Coronary artery (tissue), 2 donors: ENCODE measurements at places on chromosomes 16 and 17.

GRCh38 chr17:74156878-74157277, 46.6 kb upstream of the RPL38 start:
- no peak for DNase-seq

DNA sequence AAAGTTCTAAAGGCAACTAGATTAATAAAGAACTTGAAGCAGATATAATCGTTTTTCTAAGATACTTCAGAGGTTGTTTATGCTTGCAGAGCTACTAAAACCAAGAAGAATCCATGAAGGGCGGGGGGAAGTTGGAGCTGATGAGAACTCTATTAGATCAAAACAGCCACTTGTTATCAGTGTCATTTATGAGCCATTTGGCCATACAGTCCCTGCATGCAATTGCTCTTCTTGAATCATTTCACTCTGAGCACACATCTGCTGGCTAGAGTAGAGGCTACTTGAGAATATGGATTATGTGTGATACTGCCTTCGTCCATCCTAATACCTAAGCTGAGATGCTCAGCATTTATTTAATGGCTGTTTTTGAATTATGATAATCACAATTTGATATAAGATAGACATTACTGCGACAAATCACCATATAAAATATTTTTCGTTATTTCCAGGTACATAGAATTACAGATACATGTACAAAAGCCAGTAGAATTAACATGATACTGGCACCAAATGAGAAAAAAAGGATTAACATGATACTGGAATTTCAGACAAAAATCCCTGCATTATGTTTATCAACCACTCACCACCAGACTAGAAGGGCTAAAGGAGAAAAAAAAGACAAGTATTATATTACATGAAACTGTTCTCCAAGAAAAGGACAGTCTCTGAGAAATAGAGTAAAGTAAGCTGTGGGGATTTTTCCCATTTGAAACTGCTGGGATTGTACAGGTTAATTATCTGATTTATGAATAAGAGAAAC, 64.5 kb downstream of the TEX2 start:
- no peak for DNase-seq

- DNase-seq: no peak
These were observed at the start of gene SLC16A3 for GRCh38 chr17:82228842-82229697. SLC16A3 (plus strand) TSS chr17:82229042; CDS start chr17:82236009, 6,967 bp downstream.

- no peak for DNase-seq
These were observed 54.3 kb downstream of the N4BP1 start for GRCh38 chr16:48555597-48556242.

GRCh38 chr17:58215685-58216084, 3.4 kb downstream of the MKS1 start:
- no peak for DNase-seq

GRCh38 chr17:50871898-50872297, 5.7 kb upstream of the TOB1 start:
- peak; percentile 41 for DNase-seq

DNA sequence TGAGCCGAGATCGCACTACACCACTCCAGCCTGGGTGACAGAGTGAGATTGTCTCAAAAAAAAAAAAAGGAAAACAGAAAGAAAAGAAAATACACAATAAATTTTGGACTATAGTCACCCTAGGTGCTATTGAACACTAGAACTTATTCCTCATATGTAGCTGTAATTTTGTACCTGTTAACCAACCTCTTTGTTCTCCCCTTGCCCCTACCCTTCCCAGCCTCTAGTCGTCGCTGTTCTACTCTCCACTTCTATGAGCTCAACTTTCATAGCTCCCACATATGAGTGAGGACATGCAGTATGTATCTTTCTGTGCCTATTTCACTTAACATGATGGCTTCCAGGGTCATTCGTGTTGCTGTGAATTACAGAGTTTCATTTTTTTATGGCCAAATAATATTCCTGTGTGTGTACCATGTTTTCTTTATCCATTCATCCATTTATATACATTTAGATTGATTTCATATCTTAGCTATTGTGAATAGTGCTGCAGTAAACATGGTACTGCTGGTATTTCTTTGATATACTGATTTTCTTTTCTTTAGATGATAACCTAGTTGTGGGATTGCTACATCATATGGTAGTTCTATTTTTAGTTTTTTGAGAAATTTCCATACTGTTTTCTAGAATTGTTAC, 28.3 kb downstream of the VPS35L start:
- DNase-seq: no peak

DNA sequence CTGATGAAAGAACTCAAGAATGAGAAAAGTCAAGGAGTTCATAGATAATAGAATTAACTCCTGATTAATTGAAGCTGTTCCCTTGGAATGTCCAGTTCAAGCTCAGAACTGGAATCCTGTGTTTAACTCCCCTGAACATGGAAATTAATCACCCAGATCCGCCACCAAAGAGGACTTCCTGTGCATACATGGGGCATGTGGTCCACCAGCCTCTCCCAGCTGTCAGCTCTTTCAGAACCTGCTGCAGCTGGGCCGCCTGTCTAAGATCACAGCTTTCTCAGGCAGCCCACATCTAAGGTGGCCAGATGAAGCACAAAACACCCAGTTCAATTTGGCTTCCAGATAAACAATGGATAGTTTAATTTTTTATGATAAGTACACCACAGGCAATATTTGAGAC, 203.7 kb upstream of the COX10 start:
- DNase-seq: no peak

- peak; percentile 57 for DNase-seq
These were observed 20.3 kb downstream of the RAB11FIP4 start for GRCh38 chr17:31411707-31412285.

DNA sequence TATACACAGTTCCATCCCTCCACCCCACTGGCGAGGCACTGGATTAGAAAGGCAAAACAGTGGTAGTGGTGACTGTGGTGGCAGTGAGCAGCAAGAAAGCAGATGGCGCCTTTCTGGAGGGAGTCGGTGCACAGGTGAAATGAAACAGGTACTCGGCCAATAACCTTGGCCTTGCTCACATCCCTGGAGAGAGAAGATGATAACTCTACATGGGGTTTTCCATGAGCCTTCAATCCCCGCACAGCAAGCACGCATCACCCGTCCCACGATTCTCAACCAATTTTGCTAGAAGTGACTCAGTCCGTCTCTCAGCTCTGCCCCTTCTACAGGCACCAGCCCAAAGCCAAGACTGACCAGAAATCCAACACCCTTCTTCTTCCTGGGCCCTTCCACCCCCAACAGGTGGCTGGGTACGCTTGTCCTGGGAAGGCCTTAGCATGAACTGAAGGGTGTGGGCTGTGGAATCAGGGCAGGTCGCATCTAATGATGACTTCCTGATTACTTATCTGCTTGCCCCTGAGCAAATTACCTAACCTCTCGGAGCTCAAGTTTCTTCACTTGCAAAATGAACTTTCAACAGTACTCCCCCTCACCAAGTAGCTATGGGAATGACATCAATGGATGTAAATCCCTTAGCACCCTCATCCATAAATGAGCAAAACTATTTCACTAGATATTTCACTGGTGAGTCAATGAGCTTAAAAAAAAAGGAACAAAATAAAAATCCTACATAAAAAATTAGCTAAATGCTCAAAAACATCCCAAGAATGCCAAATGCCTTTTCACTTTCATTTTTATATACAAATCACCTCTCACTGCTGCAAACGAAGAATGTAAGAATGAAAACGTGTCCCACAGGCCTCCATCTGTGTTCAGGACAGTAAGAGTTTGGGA, 18.0 kb downstream of the XPO6 start:
- no peak for DNase-seq

- DNase-seq: no peak
These were observed 794 bp downstream of the TMEM235 start for GRCh38 chr17:78231991-78232858.

DNA sequence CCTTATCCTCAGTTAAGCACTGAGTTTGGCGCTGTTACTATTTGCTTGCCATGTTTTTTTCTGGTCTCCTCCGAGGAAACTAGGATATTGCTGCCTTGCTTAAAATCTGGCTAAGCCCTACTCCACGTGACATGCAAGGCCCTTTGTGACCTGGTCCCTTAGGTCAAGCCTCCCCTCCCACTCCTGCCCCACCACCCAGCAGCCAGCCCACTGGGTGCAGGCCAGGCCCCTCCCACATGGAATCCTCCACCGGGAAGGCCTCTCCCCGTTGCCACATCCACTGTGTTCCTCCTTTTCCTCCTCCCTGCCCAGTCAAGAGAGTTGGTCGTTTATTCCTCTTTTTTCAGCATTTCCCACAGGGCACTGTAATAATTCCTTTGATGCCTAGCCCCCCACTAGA, 16.2 kb downstream of the PSMD3 start:
- DNase-seq: no peak

DNA sequence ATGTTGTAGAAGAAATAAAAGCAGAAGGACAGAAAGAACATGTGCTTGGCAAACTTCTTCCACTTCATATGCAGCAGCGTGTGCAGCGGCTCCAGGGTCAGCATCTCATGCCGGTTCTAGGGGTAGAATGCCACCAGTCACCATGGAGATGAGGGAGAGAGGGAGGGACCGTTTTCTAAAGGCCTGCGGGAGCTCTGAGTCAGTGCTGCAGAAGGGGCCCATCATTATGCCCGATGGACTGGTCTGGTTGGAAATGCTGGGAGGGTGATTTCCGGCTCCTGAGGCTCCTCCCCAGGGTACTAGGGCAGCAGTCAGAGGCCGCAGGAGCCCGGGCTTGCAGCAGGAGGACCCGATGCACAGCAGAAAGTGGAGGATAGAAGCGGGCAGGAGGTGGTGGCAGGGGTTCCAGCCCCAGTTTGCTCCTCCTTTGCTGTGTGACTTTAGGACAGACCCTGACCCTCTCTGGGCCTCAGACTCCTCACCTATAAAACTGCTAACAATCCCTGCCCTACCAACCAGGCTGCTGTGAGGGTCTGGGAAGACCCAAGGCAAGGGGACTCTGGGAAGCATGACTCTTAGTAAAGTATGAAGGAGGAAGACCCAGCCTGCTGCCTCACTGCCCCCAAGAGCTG, 28.6 kb downstream of the TRPV3 start:
- no peak for DNase-seq

DNA sequence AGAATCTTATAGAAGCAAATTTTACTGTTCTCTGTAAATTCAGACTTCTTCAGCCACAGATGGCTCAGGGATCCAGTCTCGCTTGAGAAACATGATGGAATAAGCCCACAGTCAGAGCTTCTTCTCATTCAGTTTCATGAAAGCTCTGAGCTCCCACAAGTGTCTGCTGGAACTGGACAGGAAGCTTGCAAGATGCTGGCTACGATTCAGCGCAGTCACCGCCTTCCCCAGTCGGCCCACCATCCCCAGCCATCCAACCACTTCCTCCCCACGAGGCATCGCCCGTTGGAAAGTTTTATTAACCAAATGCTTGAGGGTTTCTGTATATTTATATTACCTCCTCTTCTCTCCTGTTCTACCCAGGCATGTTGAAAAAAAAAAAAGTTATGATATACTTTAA, 171.7 kb downstream of the ZFHX3 start:
- DNase-seq: no peak

DNA sequence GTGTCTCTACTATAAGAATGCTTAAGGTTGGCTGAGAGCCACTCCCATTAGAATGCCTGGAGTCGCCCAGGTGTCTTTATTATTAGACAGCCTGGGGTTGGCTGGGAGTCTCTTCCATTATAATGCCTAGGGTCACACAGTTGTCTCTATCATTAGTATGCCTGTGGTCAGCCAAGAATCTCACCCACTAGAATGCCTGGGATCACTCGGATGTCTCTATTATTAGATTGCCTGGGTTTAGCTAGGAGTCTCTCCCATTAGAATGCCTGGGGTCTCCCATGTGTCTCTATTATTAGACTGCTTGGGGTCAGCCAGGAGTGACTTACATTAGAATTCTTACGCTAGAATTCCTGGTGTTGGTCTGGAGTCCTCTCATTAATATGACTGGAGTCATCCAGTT, 2255.3 kb downstream of the TP53TG3F start:
- no peak for DNase-seq

- DNase-seq: peak; percentile 91
These were observed 14.9 kb upstream of the CBFB start for GRCh38 chr16:67013823-67014633.

- no peak for DNase-seq
These were observed 22.8 kb downstream of the CRISPLD2 start for GRCh38 chr16:84842516-84843148.

- no peak for DNase-seq
These were observed 13.6 kb upstream of the BCAS3 start for GRCh38 chr17:60664022-60664421.

GRCh38 chr17:177155-177554, 4.3 kb downstream of the DOC2B start:
- no peak for DNase-seq

- DNase-seq: no peak
These were observed 254.7 kb downstream of the CDH13 start for GRCh38 chr16:82881516-82881915.

DNA sequence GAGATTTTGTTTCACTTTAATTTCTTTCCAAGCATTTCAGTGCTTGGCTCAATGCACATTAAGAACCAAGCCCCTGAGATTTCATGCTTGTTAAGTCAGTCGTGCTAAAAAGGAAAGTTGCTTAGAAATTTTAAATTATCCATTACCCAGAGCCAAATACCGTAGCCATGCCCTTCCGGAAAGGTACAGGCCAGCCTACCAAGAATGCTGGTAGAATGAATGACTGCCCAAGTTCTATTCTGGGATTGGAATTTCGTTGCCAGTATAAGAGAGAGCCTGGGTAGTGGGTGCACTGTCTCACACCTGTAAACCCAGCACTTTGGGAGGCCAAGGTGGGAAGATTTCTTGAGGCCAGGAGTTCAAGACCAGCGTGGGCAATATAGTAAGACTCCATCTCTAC, 194.0 kb downstream of the KATNIP start:
- no peak for DNase-seq

DNA sequence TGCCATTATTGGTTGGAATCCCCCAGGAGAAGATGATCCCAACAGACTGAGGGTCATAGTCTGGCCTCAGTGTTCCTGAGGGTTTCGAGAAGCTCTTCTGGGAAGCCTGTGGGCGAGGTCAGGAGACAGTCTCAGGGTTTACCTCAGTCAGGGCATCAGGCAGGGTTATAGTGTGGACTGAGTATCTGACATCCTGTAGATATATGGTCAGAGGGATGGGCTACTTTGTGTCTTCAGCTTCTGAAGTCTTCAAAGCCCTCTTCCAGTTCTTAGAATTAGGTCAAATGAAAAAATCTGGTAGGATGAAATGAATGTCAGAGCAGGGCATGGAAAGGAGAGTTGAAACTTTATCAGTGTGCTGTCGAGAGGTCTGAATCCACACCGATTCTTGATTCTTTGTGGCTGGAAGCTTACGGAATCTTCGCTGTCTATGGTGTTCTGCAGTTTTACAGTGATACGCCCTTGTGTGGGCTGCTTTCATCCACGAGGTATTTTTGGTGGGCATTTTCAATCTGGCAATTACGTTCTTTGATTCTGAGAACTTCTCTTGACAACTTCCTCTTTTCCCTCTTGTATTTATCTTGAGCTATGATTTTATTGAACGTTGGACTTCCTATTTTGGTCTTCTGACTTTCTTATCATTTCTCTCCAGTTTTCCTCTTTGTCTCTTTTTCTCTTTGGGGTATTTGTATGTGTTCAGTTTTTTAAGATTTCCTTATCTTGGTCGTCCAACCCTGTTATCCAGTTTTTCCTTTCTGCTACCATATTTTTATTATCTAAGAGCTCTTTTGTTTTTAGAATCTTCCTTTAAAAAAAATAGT, 30.4 kb downstream of the BPTF start:
- no peak for DNase-seq
